Mesendoderm (in vitro differentiated cells): ENCODE measurements at places on chromosomes 7 and 10.

DNA sequence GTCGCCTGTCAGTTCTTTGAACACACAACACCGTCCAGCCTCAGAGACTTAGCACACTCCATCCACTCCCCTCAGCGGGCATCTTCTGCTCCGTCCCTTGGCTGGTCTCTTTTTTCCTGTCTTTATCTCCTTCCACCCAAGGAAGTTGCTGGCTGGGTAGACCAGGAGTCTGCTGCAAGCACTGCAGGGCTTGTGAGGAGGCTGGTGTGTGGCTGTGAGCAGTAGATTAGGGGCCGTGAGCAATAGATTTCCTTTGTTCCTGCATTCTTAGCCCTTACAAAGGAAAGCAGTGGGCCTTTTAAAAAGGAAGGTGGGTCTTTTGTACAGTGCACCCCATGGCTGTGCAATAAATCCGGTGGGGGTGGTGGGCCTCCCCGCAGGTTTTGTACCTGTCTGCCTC lies 100.3 kb upstream of the BTBD16 start:
- peak; percentile 67 for DNase-seq

DNA sequence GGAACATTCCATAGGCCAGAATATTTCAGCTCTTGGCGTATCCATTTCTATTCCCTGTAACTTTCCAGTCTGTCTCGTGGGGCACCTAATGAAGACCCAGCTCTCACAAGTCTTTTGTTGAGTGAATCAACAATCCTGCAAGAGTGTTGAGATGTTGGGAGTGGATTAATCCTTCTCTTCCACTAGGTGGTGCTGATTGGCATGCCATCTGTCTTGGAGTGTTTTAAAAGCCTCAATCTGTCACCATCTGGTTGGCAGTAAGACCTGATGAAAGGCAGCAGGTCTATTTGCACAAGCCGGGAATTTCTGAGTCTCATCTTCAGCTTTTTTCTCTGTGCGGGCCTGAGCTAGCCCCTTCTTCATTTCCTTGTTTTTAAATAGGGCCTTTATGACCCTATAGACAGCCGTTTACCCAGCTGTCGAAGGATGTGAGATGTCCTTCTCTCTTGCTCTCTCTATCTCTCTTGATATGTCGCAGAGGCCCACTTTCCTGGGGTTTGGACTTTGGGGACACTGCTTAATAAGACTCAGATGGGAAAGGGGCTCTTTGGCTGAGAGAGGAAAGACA lies 180.5 kb downstream of the ZNF365 start:
- DNase-seq, result peak; percentile 94

GRCh38 chr10:3889961-3890522 lies 105.0 kb upstream of the KLF6 start:
- DNase-seq, result peak; percentile 89

GRCh38 chr7:105015390-105015965 lies 1.5 kb downstream of the KMT2E start:
- DNase-seq, result peak; percentile 67

- no peak for DNase-seq
Observed at GRCh38 chr10:72846238-72846637, 47.3 kb upstream of the OIT3 start.

GRCh38 chr7:2070151-2070763 lies 162.5 kb downstream of the MAD1L1 start:
- no peak for DNase-seq

DNA sequence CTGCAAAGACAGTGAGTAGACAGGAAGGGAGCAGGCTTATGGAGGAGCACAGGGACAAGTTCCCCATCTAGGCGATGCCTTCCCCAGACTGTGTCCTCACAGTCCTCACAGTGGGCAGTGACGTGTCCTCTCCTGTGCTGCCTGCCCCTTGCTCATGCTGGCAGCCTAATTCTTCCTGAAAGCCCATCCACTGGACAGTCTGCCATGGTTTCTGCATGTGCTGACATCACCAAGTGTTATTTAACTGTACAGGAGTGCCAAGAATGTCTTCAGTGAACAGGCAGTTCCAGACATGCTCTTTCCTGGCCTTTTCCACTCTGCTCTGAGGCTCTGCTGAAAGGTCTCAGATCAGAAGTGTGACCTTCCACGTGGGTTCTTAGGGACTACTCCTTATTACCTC lies 54.1 kb downstream of the ZNF248 start:
- DNase-seq, result no peak

DNA sequence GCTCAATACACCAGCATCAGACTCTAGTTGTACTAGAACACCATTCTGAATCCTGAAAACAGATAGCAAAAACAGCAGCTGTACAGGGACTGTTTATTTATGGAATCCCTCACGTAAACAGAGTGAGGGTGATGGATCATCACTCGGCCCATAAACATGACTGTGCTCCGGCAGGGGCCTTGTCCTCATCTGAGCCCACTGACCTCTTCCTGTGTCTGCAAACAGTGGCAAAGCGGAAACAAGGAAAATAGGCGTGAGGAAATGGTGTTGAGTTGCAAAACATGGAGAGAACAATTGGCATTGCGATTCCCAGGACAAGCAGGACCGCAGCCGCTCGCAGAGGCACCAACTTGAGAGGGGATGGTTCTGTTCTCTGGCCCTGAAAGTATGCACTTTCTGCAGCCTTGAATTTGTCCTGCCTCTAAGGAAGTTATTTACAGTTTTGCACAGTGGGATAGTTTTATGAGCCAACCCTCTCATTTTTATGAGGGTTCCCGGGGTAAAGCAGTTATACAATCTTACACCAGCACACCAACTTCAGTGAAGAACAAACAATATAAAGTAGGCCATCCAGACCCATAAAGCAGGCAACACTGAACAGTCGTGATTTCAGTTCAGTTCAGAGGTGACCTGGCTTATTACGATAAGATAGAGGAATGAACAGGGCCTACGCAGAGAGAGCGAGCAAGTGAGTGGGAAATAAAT lies 248.0 kb upstream of the FZD8 start:
- DNase-seq, result no peak

- DNase-seq, result no peak
Observed at GRCh38 chr10:49282879-49283341, 16.1 kb upstream of the C10orf71 start.
